CD4-positive, alpha-beta T cell treated with Interleukin-6 at 100 ng/mL for 8 hours (primary cell): ENCODE measurements at places on chromosomes 1 and 21.

DNA sequence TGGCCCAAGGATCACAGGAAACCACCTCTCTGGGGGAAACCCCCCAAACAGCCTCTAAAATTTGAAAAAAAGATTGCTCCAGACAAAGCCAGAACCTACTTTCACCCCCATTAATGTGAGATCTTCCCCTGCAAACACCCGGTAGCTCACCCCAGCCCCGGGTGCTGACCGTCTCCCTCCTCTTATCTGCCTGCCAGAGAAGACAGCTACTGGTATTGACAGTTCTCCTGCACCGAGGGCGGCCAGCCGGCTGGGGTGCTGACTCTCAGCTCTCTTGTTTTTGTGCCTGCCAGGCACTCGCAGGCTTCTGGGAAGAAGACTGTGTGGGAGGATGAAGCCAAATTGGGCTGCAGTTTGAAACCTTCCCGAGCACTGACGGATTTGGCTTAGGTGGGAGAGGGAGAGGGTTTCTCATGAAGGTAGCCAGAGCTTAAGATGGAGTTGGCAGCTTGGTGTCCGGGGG is 48.2 kb downstream of the RASSF5 start:
- DNase-seq, result peak; percentile 37

DNA sequence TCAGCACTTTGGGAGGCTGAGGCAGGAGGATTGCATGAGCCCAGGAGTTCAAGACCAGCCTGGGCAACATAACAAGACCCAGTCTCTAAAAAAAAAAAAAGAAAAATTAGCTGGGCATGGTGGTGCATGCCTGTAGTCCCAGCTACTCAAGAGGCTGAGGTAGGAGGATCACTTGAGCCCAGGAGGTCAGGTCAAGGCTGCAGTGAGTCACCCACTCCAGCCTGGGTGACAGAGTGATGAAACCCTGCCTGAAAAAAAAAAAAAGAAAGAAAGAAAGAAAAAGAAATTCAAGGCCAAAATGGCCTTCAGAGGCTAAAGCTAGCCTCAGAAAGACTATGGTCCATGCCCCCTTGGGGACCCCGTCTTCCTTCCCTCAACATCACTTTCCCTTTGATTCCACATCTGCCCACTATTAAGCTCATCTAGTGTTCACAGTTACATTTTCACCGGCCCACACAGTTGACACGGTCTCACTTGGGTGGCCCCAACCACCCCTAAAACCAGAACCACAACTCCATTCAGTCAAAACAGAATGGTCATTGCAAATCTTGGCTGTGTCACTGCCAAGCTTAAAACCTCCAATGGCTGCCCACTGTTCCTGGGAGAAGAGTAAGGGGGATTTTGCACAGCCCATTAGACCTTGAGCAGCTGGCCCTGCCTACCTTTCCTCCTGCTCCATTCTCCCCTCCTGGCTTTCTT is 2.1 kb upstream of the CAPN8 start:
- DNase-seq, result no peak

DNA sequence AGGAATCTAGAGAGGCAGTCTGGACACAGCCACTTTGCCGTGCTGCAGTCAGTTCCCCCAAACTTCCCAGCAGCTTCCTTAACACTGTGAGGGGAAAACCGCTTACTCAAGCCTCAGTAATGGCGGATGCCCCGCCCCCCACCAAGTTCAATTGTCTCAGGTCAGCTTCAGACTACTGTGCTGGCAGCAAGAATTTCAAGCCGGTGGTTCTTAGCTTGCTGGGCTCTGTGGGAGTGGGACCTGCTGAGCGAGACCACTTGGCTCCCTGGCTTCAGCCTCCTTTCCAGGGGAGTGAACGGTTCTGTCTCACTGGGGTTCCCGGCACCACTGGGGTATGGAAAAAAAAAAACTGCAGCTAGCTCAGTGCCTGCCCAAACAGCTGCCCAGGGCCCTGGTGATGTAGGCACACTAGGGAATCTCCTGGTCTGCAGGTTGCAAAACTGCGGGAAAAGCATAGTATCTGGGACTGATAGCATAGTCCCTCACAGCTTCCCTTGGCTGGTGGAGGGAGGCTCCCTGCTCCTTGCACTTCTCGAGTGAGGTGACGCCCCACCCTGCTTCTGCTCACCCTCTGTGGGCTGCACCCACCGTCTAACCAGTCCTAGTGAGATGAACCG is 23.7 kb upstream of the HFM1 start:
- no peak for DNase-seq

- DNase-seq, result no peak
Measured at GRCh38 chr1:71324671-71325267, 243.9 kb upstream of the ZRANB2 start.

DNA sequence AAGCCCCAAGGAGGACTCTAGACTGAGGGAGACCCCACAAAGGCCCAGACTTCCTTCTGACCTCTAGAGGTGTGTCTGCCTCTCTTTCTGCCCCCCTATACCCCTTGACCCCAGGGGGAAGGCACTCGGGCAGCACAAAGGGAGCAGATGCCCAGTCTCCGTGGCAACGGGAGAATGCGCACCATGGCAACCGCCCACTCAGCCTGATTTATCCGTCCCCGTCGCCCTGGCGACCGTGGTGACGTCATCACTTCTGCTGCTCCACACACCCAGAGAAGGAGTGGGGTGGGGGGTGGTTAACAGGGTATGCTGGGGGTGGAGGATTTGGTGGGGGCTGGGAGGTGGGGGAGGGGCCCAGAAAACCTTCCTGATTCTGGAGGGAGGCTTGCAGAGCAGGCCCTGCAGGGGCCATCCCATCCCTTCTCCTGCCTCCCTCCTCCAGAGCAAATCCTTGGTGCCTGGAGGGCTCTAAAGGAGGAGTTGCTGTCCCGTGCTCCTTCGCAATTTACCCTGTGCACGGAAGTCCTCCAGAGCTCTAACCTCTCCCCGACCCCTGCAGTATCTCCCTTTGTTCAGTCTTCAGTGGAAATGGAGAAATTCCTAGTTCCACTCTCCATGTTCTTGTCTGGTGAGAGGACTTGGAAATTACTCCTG is 6.3 kb downstream of the CELF3 start:
- DNase-seq, result no peak

DNA sequence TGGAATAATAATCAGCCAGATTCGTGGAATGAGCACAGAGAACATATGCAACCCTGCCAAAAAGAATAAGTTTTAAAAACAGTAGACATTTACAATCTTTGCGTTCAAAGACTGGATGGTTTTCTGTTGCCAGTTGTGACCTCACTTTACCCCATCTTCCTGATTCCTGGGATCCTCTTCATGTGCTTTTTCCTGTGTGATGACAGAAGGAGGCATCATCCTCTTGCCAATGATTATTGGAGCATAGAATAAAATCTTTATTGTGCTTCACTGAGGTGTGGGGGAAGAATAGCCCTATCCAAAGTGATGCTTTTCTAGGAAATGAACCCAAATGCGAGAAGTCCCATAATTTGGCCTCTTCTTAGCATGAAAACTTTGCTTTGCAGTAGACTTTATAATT is 15.0 kb upstream of the BARHL2 start:
- no peak for DNase-seq

- no peak for DNase-seq
Measured at GRCh38 chr1:41619511-41620364, 135.3 kb upstream of the EDN2 start.

- no peak for DNase-seq
Measured at GRCh38 chr1:89068291-89068690, 3.3 kb upstream of the GBP1 start.

DNA sequence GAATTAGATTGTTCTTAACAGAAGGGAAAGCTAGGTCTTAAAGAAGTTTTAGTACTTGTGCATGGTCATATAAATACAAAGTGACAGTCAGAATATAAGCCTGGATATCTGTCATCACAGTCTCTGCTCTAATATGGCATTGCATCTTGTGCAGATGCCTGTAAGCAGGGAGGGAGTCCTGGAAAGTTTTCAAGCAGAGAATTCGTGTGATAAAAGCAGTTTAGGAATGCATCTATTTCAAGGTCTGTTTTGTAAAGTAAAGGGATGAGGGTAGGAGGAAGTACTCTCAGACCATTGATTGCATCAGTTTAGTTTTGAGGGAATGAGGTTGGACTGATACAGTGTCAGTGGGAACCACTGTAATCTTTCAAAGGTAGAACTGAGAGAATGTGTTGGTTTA is 30.6 kb downstream of the IARS2 start:
- no peak for DNase-seq

- no peak for DNase-seq
Measured at GRCh38 chr1:14852291-14852690, 253.8 kb downstream of the KAZN start.

DNA sequence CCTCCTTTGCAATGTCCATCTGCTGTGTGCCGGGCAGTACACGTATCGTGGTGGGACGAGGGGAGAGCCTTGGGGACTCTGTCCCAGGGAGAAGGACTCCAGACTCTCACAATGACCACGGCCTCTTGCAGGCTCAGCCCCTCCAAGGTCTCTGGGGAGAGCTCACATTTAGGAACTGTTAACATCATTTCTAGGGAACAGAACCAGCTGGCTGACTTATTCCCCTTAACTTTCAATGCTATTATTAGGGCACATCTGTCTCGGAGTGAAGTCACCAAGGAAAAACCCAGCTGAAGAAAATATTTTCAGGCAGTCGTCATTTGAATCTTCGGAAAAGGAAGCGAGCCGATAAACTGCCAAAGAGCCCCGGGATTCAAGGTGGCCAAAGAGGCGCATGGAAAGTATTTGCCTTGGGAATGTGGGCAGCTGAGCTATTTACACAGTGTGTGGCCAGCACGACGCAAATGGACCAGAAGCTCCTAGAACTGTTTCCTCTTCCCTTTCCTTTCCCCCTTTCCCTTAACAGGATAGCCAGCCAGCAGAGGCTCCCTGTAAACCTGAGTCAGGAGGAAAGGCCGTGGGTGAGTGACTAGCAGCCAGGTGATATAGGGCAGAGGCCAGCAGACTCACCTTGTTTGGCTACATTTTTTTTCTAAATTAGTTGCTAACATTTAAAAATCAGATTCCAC is 74.5 kb downstream of the ITPKB start:
- no peak for DNase-seq

- no peak for DNase-seq
Measured at GRCh38 chr1:236154126-236154525, 11.8 kb downstream of the GPR137B start.

DNA sequence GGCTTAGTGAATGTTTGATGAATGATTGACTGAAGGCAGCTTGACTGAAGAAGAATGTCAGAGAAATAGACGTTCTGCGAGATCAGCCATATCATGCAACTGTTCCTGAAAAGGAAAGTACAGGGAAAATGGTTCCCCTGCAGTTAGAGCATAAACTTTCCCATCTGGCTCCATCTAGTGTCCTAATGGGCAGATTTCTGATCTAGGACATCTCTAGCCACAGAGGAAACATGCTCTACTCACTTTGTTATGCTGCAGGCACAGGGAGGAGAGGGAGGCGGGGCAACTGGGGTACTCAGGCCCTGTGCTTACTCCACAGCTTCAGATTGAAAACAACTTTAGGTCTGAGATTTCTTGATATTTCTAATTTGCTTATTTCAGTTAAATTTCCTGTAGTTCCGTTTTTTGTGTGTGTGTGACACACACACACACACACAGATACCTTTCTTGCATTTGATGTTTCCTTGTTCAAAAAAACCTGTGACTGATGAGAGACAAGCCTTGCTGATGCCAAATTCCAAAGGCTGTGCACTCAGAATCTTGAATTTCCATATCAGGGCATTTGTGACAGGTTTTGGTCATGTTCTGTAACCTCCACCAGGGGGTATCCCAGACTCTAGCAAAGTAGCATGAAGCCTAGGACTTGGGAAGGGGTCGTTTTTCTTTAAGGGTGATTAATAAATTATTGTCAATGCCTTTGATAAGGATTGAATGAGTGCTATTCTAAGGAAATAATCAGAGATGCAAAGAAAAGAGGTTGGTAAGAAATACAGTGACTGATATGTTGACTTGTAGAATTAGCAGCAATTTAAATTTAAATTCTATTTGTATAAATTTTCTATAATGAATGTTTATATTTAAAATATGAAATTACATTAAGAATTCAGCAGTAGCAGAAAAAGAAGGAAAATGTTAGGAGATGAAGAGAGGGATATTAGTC is 139.7 kb upstream of the BEND5 start:
- no peak for DNase-seq
